ENCODE measurements at places on chromosomes 13 and 19. TPM values are rescaled to one million over a fixed set of nuclear protein-coding genes. Genes with fewer than 3 reads are reported as not detected.

- DNase-seq = no peak
Measured at GRCh38 chr13:32017474-32017873, 14.1 kb upstream of the FRY start.

- DNase-seq = no peak
Measured at GRCh38 chr19:16359964-16360363, 35.3 kb downstream of the KLF2 start.

DNA sequence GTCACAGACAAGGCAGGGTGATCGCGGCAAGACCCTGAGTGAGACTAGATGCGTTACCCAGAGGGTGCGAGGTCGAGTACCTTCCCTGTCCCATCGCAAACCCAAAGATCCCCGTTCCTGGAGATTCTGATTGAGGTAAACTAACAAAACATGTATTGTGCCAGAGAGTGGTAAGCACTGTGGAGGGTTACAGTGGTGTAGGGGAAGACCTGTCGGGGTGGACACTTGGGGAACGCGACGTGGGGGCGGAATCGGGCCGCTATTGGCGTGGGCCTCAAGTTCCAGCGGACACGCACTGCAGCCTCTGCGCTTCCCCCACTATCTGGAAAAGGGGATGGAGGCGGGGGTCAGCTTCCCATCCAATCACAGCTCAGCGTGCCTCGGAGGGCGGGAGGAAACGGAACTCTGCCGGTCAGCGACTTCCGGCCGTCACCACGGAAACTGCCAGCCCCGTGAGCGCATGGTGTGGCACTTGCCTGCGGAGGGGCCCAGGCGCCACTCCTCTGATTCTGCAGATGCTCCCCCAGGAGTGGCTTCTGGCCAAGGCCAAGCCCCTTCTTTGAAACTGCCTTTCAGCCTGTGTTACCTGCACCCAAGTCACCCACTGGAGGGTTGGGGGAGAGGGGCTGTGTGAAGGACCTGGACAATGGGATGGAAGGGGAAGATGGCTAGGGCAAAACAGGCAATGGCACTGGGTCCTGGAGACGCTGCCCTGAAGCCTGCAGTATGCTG, 1.0 kb upstream of the UBE2M start:
- peak; percentile 85 for DNase-seq

- no peak for DNase-seq
Measured at GRCh38 chr13:53285896-53286430, 257.4 kb downstream of the OLFM4 start.

ZNF534 gene
- not detected for total RNA-seq

- no peak for DNase-seq
Measured at GRCh38 chr13:32969516-32969941, 46.7 kb upstream of the KL start.

FFAR2 gene
- total RNA-seq = not detected

LILRA1 gene
- total RNA-seq = not detected

ETV2 gene
- 1.5 TPM for total RNA-seq

DNA sequence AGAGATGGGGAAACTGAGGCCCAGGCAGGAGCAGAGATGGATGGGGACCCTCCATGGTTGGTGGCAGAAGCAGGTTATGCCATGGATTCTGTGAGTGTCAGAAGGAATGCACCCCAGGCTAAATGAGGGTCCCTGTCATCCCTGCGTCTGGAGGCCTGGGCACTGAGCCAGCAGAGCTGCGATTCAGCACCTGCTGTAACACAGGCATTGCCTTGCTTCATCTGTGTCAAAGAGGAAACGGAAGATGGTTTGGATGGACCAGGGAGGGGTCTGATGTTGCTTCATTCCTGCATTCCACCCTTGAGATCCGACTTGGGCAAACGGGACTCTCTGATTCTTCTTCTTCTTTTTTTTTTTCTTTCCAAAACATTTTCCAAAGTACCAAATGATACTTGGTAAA, 1.2 kb downstream of the C5AR1 start:
- peak; percentile 71 for DNase-seq

- DNase-seq = no peak
Measured at GRCh38 chr19:35797663-35798062, 15.0 kb downstream of the PRODH2 start.

DNA sequence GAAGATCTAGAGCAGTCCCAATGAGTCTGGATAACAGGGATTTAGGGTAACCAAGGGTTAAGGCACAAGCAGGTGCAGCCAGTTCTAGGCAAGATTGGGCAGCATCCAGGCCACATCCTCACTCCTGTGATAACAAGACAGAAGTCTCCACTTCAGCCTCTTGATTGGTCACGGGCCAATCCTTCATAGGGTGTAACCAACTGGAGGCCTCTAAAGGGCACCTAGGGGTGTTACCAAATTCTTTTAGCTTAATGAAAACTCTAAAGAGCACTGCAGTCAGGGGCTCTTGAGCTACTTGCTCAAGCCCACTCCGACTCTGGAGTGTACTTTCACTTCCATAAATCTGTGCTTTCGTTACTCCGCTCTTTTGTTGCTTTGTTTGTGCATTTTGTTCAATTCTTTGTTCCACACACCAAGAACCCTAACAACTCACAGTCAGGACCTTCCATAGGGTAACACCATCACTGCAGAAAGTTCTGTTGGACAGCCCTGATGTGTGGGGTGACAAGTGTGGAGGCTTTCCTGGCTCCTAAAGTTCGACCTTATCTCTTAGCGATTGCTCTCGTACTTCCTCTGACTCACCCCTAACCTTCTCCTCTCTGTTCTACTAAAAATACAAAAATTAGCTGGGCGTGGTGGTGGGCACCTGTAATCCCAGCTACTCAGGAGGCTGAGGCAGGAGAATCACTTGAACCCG, 36.1 kb downstream of the ZSWIM9 start:
- no peak for DNase-seq

ZNF439 gene
- 6.4 TPM for total RNA-seq

NPAS1 gene
- total RNA-seq = 3.9 TPM

FUT1 gene
- total RNA-seq = 4.3 TPM

DNA sequence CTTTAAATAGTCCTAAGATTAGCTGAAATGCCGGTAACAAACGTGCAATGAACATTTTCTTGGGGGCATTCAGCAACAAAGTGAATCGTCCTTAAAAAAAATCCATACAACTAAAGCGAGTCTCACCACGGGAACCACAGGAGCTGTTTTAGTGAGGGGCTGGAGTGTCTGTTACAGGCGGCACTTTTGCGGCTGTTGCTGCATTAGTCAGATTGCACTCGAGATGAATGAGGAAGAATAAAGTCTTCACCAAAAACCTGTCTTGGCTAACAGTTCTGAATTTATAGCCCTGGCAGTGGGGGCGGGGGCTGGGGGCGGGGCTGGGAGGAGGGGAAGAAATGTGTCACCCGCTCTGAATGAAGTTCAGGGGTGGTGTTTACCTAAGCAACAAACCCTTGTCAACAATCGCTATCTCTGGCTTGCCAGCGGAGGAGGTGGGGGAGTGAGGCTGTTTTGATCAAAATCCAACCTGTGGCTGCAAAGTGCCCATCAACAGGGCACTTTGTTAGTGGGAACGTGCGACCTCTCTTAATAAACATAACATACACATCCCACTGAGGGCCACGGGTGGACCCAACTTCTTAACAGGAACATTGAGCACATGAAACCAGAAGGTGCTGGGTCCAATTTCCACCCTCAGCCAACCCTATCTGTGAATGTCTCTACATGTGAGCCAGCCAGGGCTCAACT, 44.5 kb downstream of the RFX2 start:
- no peak for DNase-seq

MZF1 gene
- 43.9 TPM for total RNA-seq

DNA sequence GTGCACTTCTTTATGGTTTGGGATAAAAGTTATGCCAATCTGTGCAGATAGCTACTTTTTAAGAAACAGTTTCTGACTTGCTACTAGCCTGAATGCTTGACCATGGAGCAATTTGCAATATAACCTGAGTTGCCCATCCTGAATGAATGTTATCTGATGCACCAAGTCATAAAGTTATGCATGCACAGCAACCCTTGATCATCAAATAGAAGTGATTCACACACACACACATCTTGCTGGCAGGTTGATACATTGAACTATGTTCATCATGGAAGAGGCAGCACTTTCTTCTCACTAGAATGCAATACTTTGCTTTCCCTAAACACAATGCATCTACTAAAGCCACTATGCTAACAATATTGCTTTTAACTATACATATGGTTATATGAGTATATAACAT, 311.5 kb downstream of the RFC3 start:
- no peak for DNase-seq

DNA sequence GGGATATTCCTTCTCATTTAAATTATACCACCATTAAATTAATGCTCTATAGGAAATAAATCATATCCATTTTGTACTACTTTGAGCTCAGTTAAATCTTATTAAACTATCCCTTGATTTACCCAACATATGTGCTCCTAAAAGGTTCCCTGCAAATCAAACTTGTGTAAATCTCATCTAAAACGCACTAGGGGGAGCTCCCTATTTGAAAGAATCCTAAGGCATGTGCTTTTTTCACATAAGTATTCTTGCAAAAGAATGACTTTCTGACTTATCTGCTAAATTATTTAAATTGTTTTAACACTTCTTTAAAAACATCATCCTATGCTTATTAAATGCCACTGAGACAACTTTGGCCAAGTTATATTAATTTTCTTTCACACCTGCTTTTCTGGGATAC, 7.9 kb downstream of the INTS6 start:
- no peak for DNase-seq

- DNase-seq = no peak
Measured at GRCh38 chr13:32153056-32153455, 121.5 kb downstream of the FRY start.

WDR87 gene
- 0.16 TPM for total RNA-seq

- DNase-seq = no peak
Measured at GRCh38 chr19:11196406-11197287, 698 bp downstream of the KANK2 start.

DNA sequence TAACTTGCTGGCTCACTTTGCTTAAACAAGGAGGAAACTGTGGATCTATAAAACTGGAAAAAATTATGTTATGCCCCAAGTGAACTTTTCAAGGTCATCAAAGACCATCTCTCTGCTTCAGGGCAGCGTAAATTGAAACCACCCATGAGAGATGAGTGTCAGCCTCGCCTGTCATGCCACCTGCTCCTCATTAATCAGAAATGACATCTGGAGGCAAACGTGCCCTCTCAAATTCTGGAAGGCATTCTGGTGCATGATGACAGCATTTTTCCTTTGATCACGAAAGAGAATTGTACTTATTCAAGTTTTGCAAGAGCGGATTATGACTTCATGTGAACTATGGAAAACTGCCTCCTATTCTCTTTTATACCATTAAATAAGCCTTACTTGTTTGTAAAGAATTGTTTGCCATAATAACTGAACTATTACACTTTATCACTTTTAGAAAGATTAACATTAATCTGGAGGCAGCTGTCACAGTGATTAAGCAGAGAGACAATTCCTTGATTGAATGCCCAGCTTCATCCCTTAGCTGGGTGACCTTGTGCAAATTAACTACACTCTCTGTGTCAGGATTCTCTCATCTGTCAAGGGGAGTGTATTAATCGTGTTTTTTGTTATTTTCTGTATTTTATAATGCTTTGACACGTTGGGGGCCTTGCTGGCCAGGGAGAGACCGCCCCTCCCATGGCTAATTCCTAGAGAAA, 17.0 kb upstream of the SACS start:
- DNase-seq = no peak

GRCh38 chr13:94209117-94209516, 270.4 kb downstream of the DCT start:
- DNase-seq = no peak

- DNase-seq = no peak
Measured at GRCh38 chr19:51607920-51608562, 22.2 kb downstream of the SIGLEC5 start.

PABPC3 gene
- 0.29 TPM for total RNA-seq

DNA sequence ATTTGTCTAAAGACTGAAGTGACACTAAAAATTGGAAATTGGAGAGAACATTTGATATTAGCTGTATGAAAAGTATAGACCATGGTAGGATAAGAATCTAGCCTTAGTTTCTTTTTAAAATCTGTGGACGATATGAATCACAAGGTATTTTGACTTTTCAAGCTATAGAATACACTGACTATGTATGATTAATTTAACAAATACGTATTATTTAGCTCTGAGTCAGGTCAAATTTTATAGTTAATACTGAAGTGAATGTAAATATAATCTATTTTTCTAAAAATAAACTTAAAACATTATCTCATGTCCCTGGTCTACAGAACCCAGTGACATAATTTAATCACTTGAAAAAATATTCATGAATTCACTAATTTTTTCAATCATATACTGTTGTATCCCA, 795.6 kb upstream of the SLITRK1 start:
- DNase-seq = no peak

DNA sequence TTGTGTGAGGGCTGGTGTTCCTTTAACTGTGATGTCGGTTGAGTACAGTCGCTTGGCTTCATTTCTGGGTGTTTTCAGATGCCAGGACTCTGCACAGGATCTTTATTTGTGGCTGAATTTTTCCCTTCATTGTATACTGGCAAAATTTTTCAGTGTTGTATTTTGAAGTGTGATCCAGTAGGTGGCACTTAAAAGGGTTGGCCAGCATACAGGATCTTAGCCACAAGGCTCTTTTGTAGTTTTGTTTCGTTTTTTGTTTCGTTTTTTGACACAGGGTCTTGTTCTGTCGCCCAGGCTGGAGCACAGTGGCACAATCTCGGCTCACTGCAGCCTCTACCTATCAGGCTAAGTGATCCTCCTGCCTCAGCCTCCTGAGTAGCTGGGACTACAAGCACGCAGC, 8.7 kb downstream of the FCAR start:
- no peak for DNase-seq

- peak; percentile 56 for DNase-seq
Measured at GRCh38 chr19:4455719-4456475, 1.7 kb downstream of the UBXN6 start.

GRCh38 chr19:45955905-45956608, 17.6 kb downstream of the NOVA2 start:
- no peak for DNase-seq

GRCh38 chr19:14542711-14543328, 13.4 kb downstream of the TECR start:
- no peak for DNase-seq

MEIS3 gene
- total RNA-seq = 277 TPM

GRCh38 chr13:64154514-64154913, 2738.9 kb upstream of the PCDH20 start:
- DNase-seq = no peak

DNA sequence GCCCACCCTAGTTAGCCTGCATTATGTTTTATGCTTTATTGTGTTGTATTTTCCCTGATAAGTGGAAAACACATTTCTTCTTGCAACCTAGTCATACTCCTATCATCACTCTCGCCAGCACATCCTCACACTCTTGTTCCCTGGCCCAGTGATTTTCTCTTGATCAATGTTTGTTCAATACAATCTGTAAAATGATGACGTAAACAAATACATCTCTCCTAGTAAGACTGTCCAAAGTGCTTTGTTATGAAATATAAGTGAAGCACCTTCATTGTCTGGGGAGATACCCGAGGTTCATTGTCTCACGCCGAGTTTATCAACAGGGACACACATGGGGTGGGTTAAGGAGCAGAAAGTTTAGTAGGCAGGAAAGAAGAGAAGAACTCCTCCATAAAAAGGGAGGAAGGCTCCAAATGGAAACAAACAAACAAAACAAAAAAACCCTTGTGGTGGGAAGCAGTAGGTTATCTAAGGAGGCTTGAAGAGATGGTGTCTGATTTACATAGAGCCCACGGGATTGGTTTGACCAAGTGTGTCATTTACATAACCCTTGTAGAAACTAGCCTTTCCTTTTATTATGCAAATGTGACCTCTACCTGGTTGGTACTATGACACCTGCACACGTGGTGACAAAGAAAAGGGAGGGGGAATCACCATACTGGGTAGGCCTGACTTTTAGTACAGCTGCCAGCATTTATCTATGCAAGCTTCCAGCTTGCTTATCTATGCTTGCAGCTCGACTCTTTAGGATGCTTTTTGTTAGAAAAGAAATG, 1317.9 kb upstream of the SPRY2 start:
- DNase-seq = no peak

B3GNT3 gene
- total RNA-seq = 0.23 TPM

Data from mesothelial cell of epicardium (in vitro differentiated cells).